Stimulated activated CD8-positive, alpha-beta memory T cell treated with anti-CD3 and anti-CD28 coated beads, Interleukin-4, amount 100 ng/mL, for 48 hours (primary cell): ENCODE measurements at places on chromosomes 12 and 14.

DNA sequence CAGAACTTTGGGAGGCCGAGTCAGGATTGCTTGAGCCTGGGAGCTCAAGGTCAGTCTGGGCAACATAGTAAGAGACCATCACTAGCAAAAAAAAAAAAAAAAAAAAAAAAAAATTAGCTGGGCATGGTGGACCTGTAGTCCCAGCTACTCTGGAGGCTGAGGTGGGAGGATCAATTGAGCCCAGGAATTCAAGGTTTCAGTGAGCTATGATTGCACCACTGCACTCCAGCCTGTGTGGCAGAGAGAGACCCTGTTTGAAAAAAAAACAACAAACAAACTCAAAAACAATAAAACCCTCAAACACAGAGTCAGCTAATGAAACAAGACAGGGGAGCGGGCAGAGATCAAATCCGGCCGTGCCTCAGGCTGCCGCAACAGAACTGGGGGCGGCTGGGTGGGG, 41.7 kb upstream of the DLK1 start:
- DNase-seq = no peak

GRCh38 chr12:59452259-59452658, 143.6 kb upstream of the SLC16A7 start:
- no peak for DNase-seq

DNA sequence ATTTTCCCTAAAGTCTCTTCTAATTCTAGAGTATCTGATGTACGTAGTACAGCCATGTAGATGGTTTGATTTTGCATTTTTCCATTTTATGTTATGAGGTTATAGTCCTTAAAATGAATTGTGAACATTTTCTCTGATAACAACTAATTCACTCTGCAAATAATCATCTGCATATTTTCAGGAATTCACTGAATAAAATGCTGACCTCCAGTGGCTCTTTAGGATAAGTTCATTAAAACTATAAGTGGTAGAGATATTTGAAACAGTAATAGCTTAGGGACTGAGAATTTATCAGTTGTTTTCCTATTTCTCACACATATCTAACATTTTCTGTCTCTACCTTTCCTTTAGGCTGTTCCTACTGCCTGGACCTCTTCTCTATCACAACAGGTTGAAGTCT, 4.4 kb downstream of the MSRB3 start:
- no peak for DNase-seq

- no peak for DNase-seq
Observed at GRCh38 chr12:49404956-49405355, 37.7 kb downstream of the SPATS2 start.

GRCh38 chr12:59040656-59041055, 120.4 kb upstream of the LRIG3 start:
- no peak for DNase-seq
